ENCODE measurements at places on chromosomes 12 and 14.

GRCh38 chr12:71045781-71046180 is 112.0 kb downstream of the TSPAN8 start:
- no peak for DNase-seq

- no peak for DNase-seq
Measured at GRCh38 chr14:75702122-75702521, 41.1 kb downstream of the TTLL5 start.

DNA sequence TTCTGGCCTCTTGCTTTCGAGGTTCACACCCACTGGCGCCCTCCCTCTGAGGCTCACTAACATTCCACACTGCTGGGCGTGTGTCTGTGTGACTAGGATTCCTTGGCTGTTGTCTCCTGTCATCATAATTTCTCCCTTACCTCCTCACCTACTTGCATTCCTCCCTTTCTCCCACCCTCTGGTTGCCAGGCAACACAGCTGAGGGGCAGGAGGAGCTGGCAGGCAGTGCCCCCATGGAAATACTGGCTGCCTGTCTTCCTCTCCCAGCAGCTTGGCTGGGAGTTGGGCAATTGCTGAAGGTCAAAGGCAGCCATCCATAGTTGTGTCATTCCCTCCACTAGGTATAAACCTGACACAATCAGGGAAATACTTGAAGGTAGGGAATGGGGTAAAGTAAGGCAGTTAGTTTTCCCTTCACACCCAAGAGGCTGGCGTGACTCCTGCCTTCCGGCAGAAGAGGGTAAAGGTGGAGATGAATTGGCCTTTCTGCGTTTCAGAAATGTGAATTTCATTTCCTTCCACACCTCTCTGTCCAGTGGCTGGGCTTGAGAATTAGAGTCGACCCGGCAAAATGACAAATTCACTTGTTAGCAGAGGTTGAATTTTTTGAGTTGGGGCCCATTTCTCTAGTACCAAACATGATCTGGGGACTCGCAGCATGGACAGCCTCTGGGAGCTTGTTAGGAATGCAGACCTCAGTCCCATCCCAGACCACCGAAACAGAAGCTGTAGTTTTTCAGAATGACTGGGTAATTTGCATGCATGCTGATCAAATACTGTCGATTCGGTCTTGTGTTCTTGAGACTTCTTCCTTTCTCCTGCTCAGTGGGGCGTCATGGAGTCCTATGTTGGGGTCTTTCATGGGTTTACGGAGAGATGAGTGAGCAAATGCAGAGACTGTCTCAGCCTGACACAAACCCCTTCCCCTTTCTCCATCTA is 24.3 kb upstream of the EMP1 start:
- DNase-seq, result peak; percentile 34

GRCh38 chr12:122975790-122976647 is 975 bp downstream of the OGFOD2 start:
- DNase-seq, result no peak

DNA sequence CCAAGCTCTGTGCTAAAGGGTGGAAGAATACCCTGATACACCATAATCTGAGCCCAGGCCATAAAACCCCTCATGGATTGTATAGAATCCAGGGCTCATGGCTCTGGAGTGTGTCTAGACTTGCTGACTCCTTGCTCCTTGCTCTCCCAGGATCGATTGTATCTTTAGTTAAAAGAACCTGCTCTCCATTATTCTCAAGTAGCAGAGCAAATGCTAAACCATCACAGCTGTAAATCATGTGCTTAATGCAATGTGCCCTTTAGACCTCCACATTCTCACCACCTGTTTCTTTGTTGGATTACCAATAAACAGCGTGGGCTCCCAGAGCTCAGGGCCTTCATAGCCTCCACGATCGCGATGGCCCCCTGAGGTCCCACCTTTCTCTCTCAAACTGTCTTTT is 411.6 kb upstream of the FBXO33 start:
- DNase-seq, result peak; percentile 52

GRCh38 chr12:116101991-116102390 is 175.5 kb downstream of the MED13L start:
- no peak for DNase-seq

DNA sequence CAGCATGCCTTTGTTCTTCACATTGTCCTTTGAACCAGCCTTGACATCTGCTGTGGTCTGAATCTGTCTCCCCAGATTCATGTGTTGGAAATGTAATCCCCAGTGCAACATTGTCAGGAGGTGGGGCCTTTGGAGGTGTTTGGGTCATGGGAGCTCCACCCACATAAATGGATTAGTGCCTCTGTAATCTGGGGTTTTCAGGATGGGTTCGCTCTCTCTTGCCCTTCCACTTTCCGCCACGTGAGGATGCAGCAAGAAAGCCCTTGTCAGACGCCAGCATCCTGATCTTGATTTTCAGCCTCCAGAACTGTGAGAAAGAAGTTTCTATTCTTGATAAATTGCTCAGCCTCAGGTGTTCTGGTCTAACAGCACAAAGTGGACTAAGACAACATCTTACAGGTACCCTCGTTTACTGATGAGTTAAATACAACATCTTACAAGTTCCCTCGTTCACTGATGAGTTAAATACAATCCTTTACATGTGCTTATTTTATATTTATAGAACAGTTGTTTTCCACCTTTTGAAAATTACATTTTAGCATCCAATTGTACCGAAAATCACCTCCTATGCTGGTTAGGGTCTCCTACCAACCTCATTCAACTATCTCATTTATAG is 54.4 kb upstream of the RIMBP2 start:
- DNase-seq, result no peak

- no peak for DNase-seq
Measured at GRCh38 chr12:57465747-57466505, 6.3 kb downstream of the GLI1 start.
